HFF-Myc (cell line): ENCODE measurements at places on chromosomes 2 and 18.

DNA sequence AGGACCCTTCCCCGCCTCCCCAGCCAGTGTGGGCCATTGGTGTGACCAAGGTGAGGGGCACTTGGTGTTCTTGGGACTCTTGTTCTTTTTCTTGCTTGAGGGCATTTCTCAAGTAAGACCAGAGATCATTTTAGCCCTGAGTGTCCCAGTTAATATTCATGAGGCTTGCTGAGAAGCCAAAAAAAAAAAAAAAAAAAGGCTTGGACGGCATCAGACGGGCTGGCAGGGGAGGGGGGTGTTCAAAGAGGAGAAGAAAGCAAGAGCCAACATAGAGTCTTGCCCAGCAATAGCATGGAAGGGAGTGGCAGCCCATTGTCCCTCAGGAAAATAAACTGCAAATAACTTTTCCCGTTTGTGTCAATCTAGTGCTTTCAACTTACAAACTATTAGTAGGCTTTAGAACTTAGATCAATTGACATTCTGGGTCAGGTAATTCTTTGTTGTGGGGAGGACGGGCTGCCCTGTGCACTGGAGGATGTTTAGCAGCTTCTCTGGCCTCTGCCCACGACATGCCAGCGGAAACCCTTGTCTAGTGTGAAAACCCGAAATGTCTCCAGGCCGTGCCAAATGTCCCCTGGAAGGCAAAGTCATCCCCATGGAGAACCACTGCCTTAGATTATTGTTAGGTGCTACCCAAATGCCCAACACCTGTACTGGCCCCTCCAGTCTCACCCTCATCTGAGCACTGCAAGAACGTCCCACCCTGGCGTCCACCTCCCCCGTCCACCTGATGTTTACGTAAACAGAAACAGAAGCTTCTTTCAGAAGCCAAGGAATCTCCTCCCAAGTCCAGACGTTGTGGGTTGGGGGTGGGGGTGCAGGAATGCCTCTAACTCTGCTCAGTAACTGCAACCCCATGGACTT, 163.4 kb downstream of the BCL2 start:
- DNase-seq = no peak

DNA sequence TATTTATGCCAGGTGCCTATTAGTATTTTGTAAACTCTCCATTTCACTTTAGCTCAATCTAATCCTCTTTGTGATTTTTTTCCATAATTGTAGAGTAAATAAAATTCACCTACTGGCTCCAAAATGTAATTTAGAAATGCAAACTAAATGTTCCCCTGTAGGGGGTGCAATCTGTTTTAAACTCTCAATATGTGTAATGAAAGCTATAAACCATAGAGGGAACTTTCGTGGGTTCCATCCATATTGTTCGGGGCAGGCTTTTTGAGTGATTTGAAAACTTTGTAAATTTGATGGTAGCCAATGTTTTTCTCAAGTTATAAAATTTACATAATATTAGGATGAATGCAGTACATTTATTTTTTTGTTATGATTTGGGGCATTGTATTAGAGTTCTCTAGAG, 49.4 kb downstream of the TSPYL6 start:
- DNase-seq = no peak

GRCh38 chr2:221034973-221035372, 537.1 kb downstream of the EPHA4 start:
- DNase-seq = no peak

GRCh38 chr2:179936654-179937053, 70.4 kb downstream of the CWC22 start:
- no peak for DNase-seq

- no peak for DNase-seq
Observed at GRCh38 chr2:236008006-236008405, 160.2 kb downstream of the GBX2 start.

DNA sequence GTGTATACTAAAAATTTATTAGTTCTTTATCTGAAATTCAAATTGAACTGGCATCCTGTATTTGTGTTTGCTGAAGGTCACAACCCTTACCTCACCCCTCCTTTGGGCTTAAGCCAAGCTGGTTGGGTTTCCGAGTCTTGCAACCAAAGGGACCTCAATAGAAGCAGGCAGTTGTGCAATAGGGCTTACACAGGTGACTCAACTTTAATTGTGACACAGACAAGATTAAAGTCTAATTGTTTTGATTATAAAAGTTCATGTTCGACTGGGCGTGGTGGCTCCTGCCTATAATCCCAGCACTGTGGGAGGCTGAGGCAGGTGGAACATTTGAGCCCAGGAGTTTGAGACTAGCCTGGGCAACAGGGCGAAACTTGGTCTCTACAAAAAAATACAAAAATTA, 71.5 kb downstream of the RAB31 start:
- no peak for DNase-seq

GRCh38 chr2:23569761-23570365, 184.9 kb downstream of the KLHL29 start:
- DNase-seq = no peak

DNA sequence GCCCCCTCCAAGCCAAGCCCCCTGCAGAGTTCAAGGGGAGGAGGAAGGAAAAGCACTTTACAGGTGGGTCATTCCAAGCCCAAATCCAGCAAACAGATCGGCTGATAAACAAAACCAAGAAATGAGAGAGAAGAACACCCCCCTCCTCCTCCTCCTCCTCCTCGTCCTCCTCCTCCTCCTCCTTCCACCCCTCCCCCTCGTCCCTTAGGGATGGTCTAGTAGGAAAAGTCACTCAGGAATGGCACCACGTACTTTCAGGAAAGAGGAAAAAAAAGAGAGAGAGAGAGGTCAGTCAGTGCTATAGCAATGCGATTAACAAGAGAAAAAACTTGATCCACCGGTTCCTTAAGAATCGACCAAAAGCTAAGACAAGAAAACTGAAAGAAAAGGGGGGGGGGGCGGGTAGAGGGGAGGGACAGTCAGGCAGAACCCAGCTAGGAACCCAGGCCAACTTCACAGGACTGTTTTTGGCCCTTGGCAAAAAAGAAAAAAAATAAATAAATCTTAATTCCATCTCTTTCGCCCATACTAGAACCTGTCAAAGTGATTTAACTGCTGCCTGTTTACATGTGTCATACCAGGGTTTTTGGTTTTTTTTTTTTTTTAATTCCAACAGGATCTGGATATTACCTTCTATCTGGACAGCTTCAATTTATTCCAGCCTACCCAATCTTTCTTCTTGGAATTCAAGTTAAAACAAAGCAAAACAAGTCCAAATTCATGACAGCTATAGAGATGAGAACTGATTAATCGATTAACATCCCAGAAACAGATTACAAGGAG, 906 bp downstream of the IKZF2 start:
- DNase-seq = no peak

- DNase-seq = no peak
Observed at GRCh38 chr2:227783404-227784138, 30.1 kb upstream of the CCL20 start.

DNA sequence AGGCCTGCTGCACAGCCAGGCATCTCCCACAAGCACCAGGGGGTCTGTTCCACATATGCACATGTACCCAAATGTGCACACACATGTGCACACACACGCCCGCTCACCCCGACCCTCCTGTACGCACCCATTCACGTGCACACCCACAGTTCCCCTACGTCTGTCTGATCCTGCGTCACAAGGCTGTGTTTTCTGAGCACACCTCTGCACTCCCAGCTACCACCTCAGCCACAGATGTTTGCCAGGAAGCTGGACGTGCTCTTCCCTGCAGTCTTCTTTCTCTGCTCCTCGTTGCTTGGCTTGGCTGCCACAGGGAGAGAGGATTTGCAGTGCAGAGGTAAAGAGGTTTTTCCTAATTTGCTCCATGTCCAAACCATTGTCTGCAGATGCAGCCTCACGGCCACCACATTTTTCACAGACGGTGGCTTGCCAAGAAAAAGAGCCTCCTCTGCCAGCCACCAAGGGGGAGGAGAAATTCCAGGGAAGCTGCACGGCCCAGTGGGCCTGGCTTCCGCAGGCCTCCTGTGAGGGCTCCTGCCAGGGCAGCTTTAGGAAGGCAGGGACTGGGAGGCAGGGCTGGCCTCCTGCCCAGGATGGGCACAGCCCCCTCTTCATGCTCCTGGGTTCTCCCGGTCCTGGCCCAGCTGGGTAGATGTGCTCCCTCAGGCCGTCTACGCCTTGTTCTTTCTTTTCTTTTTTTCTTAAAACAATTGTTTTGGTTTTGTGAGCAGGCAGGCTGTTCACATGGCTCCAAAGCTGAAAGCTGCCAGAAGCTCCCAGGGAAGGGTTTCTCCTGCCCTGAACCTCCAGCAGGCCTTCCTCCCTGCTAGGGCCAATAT, 29.3 kb upstream of the HS6ST1 start:
- peak; percentile 29 for DNase-seq
